ENCODE measurements at places on chromosomes 7 and 10.

DNA sequence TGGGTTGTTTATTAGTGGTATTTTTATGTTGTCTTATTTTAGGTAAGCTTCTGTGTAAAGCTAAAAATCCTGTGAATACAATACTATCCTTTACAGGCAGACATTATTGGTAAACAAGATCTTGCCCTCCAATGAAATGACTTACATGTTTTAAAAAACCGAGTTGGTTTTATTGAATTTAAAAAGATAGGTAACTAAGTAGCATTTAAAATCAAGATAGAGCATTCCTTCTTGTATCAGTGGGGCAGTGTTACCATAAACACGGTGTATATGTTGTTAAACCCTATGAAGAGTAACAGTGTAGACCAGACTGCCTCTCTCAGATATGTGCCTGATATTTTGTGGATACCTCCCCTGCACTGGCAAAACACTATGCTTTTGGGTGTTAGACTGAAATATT is 81.0 kb downstream of the SNX10 start:
- DNase-seq, result no peak

DNA sequence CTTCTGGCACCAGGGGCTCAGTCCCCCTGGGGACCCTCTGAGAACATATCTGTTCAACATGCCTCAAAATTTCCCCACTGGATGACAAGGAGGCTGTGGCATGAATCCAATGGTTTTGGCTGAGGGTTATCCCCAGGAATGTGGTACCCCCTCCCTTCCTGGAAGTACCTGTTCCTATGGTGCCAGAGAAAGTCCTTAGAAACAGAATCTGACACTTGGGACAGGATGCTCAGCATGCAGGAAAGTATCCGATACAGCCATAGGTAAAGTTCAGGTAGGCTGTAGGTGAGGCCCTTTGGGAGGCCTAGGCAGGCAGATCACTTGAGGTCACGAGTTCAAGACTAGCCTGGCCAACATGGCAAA is 42.7 kb upstream of the A1CF start:
- no peak for DNase-seq

- DNase-seq, result no peak
Measured at GRCh38 chr7:78792006-78792405, 661.5 kb downstream of the MAGI2 start.

- no peak for DNase-seq
Measured at GRCh38 chr10:87643920-87644319, 15.8 kb upstream of the PAPSS2 start.

DNA sequence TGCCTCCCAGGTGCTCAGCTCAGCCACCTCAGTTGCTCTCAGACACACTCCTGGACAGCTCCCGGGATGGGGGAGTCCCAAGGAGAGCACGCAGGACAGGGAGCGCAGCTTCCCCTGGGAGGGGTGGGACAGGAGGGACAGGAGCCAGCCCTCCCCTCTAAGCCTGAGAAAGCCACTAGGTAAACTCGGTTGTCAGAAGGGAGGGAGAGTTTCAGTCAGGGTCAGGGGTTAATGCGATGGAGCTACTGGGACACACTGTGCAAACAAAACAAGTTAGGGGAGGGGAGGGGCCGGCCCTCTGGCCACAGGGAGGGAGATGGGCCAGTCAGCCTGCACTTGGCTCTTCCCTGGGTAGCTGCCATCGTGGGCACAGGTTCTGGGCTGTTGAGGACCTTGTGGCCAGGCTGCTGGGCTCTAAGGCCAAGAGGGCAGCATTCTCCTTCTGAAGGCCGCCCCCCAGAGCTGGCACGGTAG is 31.1 kb downstream of the KAZALD1 start:
- no peak for DNase-seq

- DNase-seq, result no peak
Measured at GRCh38 chr7:90209776-90210175, 1.8 kb upstream of the STEAP2 start.

GRCh38 chr7:1611708-1612241 is 41.9 kb upstream of the PSMG3 start:
- DNase-seq, result no peak

- no peak for DNase-seq
Measured at GRCh38 chr10:75065076-75065475, 46.4 kb upstream of the SAMD8 start.

DNA sequence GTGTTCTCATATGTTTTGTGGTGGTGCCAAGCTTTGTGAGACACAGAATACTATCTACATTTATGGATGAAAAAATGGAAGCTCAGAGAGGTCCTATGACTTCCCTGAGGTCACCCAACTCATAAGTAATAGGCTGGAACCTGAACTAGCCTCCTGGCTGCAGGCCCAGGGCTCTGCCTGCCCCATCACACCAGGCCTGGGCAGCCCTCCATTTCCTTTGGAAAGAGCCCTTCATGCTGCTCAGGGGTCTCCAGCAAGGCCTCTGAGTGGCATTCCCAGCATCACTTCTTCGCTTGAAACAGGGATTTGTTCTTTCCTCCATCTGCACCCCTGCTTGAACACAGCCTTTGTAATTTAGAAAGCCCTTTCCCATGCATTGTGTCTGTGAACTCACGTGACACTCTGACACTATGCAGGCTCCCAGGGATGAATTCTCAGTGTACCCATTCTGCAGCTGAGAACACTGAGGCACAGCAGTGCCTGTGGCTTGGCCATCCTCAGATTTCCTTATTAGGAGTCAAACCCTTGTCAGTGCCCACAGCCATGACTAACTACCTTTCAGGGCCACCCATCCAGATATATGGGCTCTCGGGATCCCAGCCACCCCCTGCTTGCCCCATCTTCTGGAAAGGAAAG is 127.8 kb upstream of the PPIF start:
- no peak for DNase-seq

- no peak for DNase-seq
Measured at GRCh38 chr7:53470336-53470970, 435.0 kb downstream of the POM121L12 start.
